ENCODE measurements at places on chromosomes 5 and 9.

GRCh38 chr5:108093186-108093585 is 288.7 kb downstream of the FBXL17 start:
- no peak for DNase-seq

- DNase-seq = no peak
These were observed 721.2 kb downstream of the CDH18 start for GRCh38 chr5:19266791-19267190.

GRCh38 chr9:93051680-93052089 is 6.8 kb upstream of the SUSD3 start:
- DNase-seq = no peak

DNA sequence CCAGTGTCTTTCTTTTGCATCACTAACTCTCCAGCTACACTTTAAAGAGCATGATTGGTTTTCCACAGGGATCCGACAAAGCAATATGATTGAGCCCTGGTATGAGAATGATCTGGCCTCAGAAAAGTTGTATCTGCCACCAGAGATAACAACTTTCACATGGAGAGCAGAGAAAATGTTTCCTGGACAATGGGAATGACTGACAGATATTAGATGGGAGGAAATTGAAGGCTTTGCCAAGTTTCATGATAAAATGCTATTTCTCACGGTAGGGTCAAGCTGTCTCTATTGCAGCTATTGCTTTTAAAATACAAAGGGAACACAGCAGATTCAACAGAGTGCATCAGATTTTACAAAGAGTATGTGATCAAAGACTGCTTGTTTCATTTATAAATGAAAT is 56.4 kb upstream of the GLIS3 start:
- DNase-seq = no peak
